ENCODE measurements at places on chromosomes 1 and 21. TPM values are rescaled to one million over a fixed set of nuclear protein-coding genes. Genes with fewer than 3 reads are reported as not detected.

DNA sequence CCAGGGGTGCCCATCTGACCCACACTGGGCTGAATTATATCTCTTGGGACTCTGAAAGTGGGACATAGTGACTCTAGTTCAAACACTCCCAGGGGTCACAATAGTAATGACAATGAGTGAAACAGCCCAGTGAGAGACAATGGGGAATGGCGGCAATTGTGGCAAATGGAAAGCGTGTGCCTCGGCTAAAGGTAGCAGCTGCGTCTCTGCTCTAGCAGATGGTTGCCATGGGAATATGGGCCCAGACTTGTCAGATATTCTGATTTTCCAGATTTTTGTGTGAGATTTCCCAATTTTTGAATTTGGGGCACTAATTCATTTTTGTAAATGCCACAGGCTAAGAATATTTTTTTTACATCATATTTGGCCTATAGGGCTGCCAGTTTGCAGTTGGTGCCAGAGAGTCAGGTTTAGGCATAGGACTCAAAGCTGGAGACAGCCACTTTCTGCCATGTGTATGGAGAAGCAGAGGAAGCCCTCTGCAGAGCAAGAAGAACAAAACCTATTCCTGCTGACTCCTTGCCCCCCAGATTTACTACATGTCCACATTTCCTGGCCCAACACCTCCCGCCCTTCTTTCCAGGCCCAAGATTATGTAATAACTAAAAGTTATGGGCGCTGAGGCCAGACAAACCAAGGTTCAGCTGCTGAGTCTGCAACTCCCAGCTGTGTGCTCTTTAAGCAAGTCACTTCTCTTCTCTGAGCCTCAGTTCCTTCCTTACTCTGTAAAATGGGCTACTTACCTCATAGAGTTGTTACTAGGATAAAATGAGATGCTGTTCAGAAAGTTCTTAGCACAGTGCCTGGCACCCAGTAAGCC is 21.6 kb upstream of the PTP4A2 start:
- DNase-seq: no peak

DNA sequence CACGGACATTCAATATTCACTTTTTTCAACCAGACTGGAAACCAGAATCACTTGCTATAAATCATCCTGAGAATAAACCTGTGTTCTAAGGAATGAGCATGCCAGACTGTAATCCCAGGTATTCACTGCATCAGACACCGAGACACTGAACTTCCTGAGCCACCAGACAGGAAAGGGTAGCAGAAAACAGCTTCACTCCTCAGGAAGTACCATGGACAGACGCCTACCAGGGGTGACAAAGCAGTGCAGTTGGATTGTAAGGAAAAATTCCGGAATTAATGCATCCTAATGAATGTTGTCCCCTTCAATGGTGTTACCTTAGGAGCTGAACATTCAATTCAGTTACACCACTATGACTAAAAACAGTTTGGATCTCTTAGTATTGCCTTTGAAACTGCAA is 156.1 kb downstream of the PIGK start:
- DNase-seq: peak; percentile 30

- DNase-seq: no peak
Measured at GRCh38 chr1:37537378-37537777, 16.7 kb downstream of the SNIP1 start.

DNA sequence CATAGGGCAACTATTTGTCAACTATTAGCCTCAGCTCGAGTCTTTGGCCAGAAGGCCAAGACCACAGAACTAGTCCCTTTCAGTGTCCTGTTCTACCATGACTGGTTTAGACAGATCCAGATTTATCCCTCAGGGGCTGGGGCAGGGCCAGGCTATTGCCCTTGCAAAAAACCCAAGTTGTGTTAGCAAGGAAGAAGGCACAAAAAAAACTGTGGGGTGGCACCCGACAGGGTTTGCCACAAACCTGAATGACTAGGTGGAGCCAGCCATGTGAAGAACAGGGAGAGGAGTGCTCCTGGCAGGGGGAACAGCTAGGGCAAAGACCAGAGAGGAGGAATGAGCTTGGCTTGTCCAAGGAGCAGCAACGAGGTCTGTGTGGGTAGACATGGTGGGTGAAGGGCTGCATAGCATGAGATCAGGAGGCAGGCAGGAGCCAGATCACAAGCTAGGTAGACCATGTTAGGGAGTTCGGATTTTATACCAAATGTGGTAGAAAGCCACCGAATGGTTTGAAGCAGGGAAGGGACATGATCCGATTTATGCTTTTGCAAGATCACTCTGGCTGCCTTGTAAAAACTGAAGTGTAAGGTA is 4.3 kb downstream of the DCST1 start:
- no peak for DNase-seq

GRCh38 chr1:205028924-205029323 is 14.1 kb upstream of the CNTN2 start:
- no peak for DNase-seq

- no peak for DNase-seq
Measured at GRCh38 chr1:209805341-209805781, 581 bp downstream of the IRF6 start.

DNA sequence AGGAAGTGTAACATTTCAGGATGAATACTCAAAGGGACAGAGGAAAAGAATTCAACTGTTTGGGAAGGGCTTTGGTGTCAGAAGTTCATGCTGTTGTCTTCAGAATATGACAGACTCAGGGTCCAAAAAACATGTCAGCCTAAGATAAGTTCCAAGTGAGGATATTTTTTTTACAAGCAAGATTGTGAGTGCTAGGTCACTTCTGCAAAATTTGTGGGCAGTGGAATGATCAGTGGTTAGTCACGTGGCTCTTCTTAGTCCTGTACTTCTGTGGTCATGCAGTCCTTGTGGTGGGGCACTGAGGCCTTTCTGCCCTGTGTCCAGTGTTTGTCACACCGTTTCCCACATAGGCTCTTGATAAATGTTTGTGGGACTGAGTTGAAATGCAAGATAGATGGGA is 5.2 kb downstream of the RGL1 start:
- DNase-seq: no peak

DNA sequence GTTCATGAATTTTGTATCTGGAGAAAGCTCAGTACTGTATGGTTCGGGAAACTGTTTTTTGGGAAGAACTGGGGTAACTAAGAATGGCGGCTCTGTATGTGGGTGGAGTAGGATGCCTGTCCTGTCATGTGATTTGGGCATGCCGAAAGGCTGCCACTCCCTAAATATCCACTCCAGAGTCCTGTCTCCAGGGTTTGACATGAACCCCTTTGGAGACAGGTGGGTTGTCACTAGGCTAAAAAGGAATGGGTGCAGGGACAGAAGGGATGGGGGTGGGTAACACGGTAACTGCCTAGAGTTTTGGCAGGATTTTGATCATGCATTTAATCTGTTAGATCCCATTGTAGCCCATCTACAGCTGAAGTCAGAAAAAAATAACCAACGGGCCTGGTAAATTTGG is 150.1 kb downstream of the KCNJ6 start:
- no peak for DNase-seq

DNA sequence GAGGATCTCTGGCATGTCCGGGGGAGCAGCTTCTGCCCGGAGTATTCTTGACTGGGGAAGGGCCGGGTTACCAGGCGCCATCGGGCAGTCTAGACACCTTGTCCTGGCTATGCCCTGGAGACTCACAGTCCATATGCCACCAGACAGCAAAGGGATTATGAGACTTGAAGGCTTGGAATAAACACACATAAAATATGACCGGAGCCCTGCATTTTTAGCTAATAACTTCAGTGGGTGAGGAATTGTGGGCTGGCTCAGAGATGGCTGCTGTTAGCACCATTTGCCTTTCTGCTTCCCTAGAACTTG is 15.5 kb downstream of the NTPCR start:
- DNase-seq: no peak

DNA sequence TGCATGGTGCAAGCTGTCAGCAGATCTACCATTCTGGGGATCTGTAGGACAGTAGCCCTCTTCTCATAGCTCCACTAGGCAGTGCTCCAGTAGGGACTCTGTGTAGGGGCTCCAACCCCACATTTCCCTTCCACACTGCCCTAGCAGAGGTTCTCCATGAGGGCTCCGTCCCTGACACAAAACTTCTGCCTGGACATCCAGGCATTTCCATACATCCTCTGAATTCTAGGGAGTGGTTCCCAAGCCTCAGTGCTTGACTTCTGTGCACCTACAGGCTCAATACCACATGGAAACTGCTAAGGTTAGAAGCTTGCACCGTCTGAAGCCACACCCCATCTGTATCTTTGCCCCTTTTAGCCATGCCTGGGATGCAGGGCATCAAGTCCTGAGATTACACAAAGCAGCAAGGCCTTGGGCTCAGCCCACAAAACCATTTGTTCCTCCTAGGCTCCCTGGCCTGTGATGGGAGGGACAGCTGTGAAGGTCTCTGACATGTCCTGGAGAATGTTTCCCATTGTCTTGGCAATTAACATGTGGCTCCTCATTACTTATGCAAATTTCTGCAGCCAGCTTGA is 117.0 kb upstream of the NFIA start:
- no peak for DNase-seq

GRCh38 chr21:15735409-15735808 is 5.6 kb downstream of the USP25 start:
- DNase-seq: no peak

DNA sequence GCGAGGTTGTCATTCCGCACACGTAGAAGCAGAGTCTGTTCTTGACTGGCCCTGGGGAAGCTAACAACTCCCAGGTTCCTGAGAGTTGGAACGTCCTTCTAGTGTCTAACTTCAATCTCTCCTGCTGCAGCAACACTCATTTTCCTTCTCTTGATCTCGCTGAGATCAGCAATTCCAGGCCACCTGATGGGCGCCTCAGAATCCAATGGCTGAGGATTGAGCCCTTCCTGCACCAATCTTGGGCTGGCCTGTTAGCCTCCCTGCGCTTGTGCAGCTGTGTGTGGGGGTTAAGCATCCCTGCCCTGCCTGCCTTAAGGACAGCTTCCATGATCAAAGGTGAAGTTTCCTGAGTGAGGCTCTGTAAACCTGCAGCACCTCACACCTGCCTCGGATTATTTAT is 87.9 kb downstream of the SYT2 start:
- no peak for DNase-seq

- DNase-seq: no peak
Measured at GRCh38 chr1:19416921-19417470, 68.3 kb downstream of the CAPZB start.

The FAM131C gene
- not detected for total RNA-seq

The PPIAL4G gene
- not detected for total RNA-seq

The DSTYK gene
- total RNA-seq: 9.2 TPM

The AMY1B gene
- not detected for total RNA-seq
